ENCODE measurements at places on chromosomes 11 and 22. TPM values are rescaled to one million over a fixed set of nuclear protein-coding genes. Genes with fewer than 3 reads are reported as not detected.

Gene OR8D1
- not detected for total RNA-seq

Gene OR51B4
- total RNA-seq = not detected

Gene ROBO4
- not detected for total RNA-seq

Gene NRXN2
- total RNA-seq = 3.0 TPM
